Occipital lobe (tissue), 3 donors: ENCODE measurements at places on chromosomes 6 and 20.

- no peak for DNase-seq
Measured at GRCh38 chr6:92369309-92369708, 1050.0 kb downstream of the EPHA7 start.

DNA sequence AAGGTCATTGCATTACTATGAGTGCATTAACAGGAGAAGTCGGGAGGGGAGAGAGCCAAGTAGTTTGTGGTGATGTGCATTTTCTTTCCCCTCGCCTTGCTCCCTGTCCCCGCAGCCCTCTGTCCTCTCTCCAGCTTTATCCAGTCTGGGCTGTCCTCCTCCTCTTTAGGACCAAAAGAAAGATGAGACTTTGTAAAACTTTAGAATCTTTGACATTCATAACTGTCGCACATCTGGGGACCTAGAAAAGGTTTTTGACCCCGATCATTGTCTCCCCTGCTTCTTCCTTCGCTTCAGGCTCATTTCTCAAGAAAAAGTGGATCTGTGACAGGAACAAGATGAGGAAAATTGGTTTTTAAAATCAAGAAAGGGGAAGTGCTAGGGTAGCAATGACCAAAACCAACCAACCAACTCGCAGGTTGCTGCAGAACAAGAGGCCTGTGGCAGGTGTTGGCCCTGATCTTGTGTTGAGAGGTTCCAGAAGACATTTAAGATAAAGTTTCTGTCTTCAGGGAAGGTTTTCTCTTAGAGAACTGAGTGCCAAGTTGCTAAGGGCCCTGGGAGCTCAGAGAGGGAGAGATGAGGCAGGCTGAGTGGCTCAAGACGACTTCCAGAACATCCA, 17.6 kb downstream of the SYTL3 start:
- DNase-seq = no peak

DNA sequence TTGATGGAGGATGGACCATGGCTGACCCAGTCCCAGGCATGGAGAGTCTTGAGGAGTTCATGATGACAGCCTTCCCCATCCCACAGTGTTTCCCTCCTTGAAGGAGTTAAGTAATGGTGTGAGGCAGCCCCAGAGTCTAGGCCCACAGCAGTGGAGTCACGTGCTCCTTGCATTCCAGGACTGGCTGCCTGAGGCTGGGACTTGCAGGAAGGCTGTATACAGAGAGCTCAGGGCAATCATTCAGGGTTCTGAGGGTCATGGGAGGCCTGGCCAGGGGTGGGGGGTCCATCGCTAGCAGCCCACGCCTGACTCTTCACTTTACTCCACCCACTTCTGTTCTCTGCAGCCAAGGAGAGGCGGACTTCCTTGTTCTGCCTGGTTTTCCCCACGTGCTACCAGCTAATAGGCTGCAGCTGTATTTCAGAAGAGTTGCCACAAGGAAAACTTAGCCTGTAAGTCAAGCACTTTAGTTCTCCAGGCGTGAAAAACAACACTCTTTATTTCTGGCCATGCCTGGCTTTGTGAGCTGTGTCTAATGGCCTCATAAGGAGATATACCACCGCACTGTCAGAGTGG, 272.5 kb downstream of the DHX35 start:
- no peak for DNase-seq

- no peak for DNase-seq
Measured at GRCh38 chr6:159902620-159903019, 11.8 kb downstream of the MAS1 start.

DNA sequence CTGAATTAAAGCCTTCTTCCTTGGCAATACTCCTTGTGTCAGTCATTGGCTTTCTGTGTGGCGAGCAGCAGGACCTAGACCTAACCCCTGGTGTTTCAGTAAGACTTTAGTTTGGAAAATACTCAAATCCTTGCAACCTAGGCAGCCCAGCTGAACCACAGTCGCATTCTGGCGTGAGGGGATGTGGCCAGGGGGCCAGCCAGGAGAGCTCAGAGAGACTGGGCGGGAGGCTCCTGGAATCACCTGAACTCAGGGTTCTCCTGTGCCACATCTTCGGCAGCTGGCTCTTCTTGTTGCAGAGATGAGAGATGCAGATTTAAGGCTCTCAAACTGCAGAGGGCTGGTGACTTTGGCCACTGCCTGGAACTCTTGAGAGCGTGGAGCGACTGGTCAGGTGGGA, 102.7 kb downstream of the SYNDIG1 start:
- DNase-seq = no peak

DNA sequence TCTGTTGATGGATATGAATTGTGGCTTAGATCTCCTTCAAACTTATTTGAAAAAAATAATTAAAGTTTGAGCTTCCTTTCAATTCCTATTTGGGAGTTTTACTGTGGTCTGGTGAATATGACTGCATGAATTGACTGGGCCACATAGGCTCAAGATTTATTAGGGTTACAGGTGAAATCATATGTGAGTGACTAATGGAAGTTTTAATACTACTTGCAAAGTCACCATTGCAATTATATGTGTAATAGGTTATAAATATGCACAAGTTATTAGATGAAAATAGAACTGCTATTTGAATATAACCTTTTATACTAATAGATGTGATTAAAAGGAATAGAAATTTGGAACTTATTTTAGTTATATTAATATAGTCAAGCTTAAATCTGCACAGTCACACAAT, 712.1 kb upstream of the MMS22L start:
- DNase-seq = no peak

DNA sequence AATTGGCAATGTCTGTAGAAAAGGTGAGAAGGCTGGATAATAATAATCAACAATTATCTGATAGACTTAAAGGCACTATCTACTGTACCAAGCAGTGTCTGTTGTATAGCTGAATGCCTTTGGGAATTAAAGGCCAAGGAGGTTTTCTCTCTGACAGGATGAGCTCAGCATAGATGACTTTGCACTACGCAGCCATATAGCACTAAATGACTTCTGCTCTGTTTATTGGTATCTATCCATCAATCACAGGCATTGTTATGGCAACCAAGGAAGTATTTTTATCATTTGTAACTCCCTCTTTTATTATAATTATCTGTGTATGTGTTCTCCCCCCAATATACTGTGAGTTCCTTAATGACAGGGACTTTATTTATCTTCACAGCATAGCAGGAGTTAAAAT, 654.3 kb downstream of the PHF3 start:
- no peak for DNase-seq
